ENCODE measurements at places on chromosomes 2 and 18. TPM values are rescaled to one million over a fixed set of nuclear protein-coding genes. Genes with fewer than 3 reads are reported as not detected.

- ATAC-seq: no peak
These were observed 79.6 kb downstream of the TEX51 start for GRCh38 chr2:126978333-126978732.

GRCh38 chr2:208183972-208184705 lies 5.7 kb downstream of the C2orf80 start:
- ATAC-seq: no peak

- ATAC-seq: no peak
These were observed 26.5 kb upstream of the TLK1 start for GRCh38 chr2:171187177-171187576.

GRCh38 chr2:30287857-30288513 lies 56.7 kb downstream of the LBH start:
- ATAC-seq: no peak

DNA sequence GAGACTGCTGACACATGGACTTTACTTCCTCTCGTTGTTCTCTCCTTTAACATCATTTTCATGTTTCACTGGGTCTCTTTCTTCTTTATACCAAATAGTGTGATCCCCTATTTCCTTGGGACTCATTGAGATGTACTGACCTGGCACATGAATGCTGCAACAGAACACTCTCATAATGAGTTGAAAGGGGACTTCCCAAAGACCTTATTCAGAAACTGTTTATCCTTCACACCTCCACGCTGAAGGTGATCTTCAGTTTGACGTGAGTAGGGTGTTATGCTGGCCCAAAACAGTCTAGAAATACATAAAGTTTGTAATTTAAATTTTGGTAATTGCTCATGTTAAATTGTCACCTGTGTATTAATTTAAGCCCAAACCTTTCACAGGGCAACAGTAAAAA lies 1096.8 kb upstream of the GYPC start:
- ATAC-seq: no peak

DNA sequence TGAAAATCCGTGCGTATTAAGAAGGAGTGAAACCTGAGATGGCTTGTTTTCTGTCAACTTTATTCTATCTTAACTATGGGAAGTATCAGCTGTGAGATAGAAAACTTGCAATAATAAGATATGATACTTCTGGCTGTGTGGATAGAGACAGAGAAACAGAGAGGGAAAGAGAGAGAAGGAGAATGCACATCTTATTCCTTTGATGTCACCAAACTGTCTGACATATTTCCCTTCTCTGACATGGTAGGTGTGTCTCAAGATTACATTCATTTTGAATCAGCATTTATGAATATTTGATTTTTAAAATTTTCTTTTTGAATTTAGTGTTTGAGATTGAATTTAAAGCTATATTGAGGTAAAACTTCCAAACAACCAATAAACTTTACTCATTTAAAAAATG lies 69.4 kb downstream of the CDC42EP3 start:
- no peak for ATAC-seq

DNA sequence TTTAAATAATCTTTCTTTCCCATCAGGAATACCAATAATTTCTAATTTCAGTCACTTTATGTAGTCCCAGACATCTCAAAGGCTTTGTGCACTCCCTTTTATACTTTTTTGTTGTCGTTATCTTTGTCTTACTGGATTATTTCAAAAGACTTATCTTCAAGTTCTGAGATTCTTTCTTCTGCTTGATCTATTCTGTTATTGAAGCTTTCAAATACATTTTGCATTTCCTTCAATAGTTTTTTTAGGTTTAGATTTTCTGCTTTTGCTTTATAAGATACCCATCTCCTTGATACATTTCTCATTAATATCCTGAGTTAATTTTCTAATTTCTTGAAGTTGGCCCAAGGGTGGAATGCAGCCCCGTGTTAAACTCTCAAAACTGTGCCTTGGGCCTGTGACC lies 432.4 kb downstream of the RIT2 start:
- no peak for ATAC-seq

GRCh38 chr2:8388781-8389180 lies 293.1 kb upstream of the ID2 start:
- ATAC-seq: no peak

GRCh38 chr2:125086313-125087184 lies 1061.5 kb downstream of the CNTNAP5 start:
- no peak for ATAC-seq

DNA sequence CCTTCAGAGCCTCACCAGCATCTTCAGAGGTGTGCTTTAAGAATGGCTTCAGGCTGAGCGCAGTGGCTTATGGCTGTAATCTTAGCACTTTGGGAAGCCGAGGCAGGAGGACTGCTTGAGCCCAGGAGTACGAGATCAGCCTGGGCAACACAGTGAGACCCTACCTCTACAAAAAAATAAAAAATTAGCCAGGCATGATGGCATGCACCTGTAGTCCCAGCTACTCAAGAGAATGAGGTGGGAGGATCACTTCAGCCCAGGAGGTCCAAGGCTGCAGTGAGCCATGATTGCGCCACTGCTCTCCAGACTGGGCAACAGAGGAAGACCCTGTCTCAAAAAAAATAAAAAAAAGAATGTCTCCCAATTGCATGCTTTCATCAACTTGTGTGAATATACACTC lies 133.3 kb upstream of the ARL5A start:
- no peak for ATAC-seq

DNA sequence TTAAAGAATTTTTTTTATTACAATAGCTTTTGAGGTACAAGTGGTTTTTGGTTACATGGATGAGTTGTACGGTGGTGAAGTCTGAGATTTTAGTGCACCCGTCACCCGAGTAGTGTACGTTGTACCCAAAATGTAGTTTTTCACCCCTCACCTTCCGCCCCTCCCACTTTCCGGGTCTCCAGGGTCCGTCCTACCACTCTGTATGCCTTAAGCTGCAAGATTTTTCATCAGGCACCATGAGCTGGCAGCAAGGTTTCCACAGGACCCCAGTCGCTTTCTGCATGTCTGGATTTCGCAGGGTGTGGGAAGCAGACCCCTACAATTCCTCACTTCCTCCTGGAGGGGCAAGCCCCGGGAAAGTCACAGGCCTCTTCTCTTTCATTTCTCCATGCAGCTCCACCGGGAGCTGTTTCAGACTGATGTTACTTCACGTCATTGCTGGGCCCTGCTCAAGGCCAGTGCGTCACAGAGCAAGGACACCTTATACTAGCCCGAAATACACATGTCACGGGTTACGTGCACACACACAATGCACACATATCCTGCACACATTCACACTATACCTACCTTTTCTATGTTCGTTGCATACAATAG lies 179.1 kb downstream of the ZFP36L2 start:
- no peak for ATAC-seq

DNA sequence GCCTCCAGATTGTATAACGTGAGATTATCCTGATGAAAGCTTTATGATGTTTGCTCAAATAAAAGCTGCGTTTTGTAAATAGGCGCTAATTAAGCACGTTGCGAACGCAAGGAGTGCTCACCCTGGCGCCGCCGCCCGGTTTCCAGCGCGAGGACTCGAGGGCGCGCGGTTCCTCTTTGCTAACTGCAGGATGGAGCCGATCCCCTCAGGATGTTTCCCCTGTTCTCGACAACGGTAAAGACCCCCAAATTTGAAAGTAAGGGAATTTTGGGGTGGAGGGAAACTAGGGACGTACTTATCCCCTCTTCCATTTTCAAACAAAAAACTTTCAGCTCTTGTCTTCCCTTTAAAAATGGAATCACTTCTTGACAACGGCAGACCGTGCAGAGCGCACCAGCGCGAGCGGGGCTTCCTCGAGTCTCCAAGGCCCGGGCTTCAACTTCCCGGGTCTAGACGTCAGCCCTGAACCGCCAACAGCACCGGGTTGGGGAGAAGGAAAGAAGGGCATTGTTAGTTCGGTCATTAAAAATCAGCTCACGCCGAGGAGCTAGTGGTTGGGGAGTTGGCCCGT lies 1.1 kb upstream of the GBX2 start:
- no peak for ATAC-seq

GRCh38 chr18:24982831-24983230 lies 369.1 kb downstream of the ZNF521 start:
- ATAC-seq: no peak

DNA sequence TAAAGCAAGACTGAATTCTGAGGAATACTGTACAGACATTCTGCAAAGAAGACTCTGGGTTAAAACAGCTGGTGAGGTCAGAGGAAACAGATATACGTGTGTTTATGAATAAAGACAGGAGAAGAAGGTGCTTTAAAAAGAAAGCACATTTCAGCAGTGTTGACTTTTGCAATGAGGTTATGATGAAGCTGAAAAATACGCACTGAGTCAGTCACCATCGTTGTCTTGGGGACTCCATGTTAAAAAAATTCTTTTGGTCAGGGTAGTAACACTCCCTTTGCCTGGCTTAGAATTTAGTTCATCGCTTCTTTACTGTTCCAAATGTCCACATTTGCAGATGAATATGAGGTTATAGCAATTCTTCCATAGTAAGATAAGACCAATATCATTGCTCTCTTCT lies 1049.0 kb downstream of the TSN start:
- ATAC-seq: no peak

DNA sequence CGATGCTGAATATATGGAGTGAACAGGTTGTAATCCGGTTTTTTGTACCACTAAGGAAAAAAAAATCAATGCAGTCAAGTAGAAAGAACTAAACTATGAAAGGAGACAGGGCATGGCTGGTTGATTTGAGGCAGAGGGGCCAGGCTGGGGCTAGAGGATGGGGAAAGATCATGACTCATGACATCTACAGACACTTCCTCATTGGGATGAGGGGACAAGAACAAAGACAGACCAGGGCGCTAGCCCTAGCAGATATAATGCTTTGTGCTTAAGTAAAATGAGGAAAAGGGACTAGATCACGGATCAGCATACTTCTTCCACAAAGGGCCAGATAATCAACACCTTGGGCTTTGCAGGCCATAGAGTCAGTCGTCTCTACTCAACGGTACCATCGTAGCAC lies 55.8 kb downstream of the ST6GAL2 start:
- no peak for ATAC-seq

GRCh38 chr2:232512602-232513001 lies 7.6 kb upstream of the PRSS56 start:
- ATAC-seq: no peak

The SNORC gene
- total RNA-seq: 2.2 TPM

The IL36RN gene
- not detected for total RNA-seq

The EVX2 gene
- 0.08 TPM for total RNA-seq

The AKAIN1 gene
- not detected for total RNA-seq

The THSD7B gene
- total RNA-seq: 1.1 TPM

The RAB6C gene
- total RNA-seq: 0.42 TPM

The FBXO41 gene
- 5.4 TPM for total RNA-seq

The G6PC2 gene
- total RNA-seq: not detected

Measured in gastroesophageal sphincter (tissue), 4 donors.